T-helper 1 cell (primary cell): ENCODE measurements at places on chromosomes 5 and 9.

DNA sequence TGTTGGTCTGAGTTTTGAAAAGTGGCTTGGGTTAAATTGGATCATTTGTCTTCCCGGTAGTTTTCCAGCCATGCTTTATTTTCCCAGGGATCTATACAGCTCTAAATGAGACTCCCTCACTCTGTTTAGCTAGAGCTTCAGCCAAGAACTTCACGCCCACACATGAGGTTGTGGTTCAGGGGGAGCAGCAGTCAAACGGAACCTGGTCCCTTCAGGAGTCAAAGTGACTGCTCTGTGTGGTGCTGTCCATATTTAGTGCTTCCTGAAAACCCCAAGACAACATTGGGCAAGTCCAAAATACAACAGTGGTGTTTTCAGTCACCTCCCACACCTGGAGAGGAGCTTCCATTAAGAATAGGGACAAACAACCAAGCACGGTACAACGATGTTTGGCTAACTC lies 90.5 kb downstream of the ANKH start:
- no peak for DNase-seq

DNA sequence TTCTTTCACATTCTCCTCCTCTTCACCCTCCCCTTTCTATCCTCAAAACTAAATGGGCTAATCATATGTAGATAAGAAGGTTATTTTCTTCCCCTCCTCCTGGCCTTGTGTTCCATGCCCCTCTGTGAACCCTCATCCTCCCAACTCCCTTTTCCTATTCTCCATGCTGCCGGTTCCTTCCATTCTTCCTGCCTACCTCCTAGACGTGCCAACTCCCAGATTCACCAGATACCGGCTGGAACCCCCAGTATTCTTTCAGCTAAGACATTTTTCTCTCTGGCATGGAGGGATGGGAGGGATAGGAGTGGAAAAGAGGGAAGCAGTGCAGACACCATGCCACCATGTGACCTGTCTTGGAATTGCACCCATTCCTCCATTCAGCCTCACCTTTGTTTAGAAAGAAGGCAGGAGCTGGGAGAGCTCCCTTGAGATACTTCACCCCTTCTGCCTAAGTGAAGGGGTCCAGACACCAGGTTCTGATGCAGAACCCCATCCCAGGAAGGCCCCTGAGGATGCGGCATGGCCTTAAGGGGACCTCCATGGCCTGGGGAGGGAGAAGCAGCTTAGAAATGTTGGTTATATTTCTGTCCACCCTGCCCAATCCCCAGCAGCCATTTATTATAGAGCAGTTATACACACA lies 4.8 kb downstream of the DNAJB5 start:
- no peak for DNase-seq

- no peak for DNase-seq
These were observed 78.5 kb downstream of the ERCC6L2 start for GRCh38 chr9:95953986-95954385.

DNA sequence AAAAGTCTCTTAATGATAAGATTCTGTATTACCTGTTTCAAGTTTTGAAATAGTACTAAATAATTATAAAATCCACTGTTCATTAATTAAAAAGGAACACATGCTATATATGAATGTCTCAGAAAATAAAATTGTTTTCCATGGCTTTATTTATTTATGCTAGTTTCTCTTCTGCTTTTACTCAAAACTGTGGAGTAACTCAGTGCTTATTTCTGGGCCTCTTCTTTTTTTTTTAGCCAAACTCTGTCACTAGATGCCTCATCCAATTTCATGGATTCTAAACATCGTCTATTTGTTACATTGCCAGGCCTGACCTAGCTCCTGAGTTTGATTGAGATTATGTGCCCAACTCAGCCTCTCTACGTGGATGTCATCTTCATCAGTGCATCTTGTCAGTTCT lies 1509.7 kb downstream of the MAT2B start:
- DNase-seq = no peak

GRCh38 chr5:178211095-178212048 lies 7.0 kb downstream of the HNRNPAB start:
- DNase-seq = no peak

DNA sequence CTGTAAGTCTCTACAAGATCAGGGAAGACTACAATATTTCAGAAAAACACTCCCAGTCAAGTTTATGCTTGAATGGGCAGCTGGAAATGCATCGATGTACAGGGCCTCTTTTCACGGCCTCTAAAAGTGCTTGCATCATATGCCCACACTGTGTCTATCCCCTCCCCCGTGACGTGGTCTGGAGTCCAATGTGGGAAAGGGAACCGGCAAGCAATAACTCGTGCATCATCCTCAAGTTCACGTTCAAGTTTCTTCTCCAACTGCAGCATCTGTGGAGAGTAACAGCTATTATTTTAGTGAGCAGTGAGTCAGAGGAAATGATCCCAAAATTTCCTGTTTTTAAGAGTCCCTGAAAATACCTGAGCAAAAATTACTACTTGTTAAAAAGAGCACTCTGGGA lies 22.3 kb downstream of the ATPSCKMT start:
- DNase-seq = no peak

DNA sequence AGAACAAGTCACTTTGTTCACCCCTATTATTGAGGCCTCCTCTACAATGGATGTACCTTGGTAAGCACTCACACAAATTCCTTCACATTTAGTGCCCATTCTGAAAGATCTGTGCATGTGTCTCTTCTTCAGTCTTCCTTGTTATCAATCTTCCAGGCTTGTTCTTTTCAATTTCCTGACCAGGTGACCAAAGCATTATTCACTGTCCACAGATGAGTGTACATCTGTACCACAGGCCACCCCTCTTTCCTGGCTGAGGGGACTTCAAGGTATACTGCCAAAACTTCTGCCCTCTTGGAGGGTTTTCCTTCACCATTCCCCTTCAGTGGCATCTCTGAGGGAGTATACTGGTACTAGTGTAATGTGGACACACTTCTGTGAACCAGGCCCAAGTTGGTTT lies 25.5 kb upstream of the STOM start:
- DNase-seq = no peak

DNA sequence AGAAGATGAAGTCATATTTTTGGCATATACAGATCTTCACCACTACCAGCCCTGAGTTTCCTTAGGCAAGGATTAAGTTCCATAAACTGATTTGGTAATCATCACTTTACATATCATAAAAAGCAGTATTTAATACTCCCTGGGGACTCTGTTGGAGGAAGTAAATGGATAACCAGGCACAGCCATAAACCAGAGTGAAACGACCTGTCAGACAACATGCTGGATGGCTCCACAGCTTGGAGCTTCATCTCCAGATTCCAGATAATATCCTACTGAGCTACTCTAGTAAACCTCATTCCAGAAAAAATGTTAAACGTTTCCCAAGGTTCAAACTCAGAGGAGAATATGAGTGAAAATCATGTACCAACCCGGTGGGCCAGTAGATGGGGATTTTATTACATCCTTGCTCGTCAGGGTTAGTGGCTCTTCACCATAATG lies 109.2 kb downstream of the BASP1 start:
- DNase-seq = no peak

GRCh38 chr5:9553561-9553960 lies 7.7 kb upstream of the SEMA5A start:
- DNase-seq = no peak

DNA sequence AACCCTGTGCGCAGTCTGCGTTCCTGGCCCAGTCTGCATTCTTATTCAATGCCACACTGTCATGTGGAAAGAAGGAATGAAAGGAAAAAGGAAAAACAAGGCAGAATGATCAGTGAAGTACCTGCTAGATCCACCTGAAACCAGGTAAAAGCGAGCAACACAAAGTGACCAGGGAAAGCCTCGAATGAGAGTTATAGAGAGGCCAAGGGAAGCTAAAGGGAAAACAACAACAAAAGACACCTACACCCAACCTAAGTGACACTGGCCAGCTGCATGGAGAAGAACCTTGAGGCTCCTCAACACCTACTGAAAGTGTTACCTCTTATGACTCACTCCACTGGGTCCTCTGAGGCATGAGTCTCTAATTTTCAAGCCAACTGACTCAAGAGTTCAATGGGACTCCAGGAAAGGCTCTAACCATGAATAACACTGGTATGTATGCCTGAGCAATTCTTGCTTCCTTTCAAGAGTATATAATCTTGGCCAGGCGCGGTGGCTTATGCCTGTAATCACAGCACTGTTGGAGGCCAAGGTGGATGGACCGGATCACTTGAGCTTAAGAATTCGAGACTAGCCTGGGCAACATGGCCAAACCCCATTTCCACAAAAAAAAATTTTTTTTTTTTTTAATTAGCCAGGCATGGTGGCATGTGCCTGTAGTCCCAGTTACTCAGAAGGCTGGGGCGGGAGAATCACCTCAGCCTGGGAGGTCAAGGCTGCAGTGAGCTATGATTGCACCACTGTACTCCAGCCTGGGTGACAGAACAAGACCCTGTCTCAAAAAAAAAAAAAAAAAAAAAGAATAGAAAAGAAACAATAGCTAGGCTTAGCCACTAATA lies 29.0 kb downstream of the MTMR12 start:
- DNase-seq = peak; percentile 51

GRCh38 chr5:76166886-76167576 lies 83.8 kb downstream of the SV2C start:
- DNase-seq = no peak

GRCh38 chr9:36840898-36841536 lies 193.1 kb downstream of the PAX5 start:
- DNase-seq = no peak

DNA sequence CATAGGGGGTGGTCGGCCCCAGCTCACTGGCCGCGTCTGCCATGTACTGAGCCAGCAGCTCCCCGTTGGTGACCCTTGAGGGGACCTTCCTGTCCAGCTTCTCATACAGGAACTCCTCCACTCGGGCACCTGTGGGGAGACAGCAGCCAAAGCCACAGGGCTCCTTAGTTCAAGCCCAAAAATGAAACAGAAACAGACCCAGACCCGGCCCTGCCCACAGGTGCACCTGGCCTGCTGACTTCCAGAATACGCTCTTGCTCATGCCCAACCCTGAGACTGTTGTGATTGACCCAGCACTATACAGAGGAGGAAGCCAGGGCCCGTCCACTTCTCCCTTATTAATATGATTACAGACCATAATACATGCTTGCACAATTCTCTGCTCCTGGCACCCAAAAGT lies 7.0 kb downstream of the SH3GLB2 start:
- DNase-seq = no peak

DNA sequence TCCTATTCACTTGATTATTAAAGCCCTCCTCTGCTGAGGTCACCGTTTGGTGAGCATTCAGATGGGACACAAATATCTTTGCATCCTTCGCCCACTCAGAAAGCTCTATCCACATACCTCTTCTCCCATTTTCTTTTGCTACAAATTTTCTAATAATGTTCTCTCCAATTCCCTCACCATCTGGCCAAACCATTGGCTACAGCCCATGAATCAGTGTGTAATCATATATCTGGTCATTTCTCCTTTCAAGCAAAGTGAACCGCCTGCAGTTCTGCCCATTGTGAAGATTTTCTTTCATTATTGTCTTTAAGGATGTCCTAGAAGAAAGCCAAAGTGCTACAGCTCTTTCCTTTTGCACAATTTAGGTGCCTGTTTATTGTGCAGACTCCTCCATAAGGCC lies 54.2 kb upstream of the DAPK1 start:
- DNase-seq = no peak

DNA sequence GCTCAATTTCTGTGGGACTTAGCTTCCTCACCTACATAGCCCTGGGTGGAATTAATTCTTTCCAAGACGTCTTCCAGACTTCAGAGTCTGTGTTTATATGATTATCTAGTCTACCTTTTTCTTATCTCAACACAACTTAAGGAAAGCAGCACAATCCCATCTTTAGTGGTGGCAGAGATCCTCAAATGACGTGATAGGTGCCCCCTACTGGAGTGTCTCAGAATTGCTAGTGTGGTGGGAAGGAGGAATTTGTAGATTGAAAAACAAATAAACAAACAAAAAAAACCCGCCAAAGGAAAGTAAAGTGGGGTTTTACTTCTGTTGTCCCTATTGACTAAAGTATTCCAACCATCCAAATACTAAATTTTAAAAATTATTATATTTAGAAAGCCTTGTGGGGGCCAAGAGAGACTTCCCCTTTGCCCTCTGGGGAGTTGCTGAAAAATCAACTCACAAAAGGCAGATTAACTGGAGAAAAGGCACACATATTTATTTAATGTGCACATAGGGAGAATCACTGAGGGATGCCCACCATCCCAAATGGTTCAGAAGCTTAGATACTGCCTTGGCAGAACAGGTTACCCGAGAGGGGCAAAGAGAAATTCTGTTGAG lies 283.3 kb downstream of the TMEM167A start:
- DNase-seq = no peak

DNA sequence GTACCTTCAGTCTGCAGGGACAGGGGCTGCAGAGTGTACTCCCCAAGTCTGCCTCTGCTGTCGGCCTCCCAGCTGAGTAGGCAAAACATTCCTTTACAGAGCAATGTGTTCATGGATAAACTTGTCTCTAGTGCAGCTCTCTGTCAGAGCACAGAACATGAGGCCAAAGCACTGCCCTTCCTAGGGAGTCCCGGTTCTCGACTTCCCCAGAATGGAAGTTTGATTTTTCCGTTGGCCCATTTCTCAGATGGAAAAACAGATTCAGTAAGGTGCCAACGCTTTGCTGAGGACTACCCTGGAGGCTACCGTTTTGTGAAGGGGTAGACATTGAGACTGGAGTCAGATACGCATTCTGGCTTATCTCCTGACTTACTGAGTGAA lies 422 bp upstream of the TRIM32 start:
- no peak for DNase-seq

- no peak for DNase-seq
These were observed 164.0 kb upstream of the ZNF608 start for GRCh38 chr5:124910354-124911016.

- DNase-seq = no peak
These were observed 12.1 kb upstream of the PSD2 start for GRCh38 chr5:139783436-139783965.

- no peak for DNase-seq
These were observed 16.2 kb downstream of the RAD1 start for GRCh38 chr5:34899066-34899465.

- no peak for DNase-seq
These were observed 15.4 kb downstream of the RNF130 start for GRCh38 chr5:180056153-180056552.

DNA sequence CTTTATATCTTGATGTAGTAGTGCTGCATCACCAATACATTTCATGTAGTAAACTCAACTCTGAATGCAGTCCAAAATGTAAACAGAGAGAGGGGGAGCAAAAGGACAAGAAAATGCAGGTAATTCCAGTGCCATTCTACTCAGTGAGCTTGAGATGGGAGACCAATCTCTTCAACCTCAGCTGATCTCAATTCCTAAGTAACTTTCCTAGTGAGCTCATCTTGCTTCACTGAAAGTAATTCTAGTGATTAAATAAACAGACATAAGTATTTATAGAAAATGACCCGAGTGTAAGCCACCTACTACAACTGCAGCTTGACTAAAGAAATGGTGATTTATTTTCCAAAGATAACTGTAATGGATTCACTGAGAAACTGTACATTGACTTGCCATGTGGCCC lies 424.5 kb downstream of the DMRT2 start:
- DNase-seq = no peak

- DNase-seq = no peak
These were observed 132.4 kb downstream of the MCTP1 start for GRCh38 chr5:95152535-95152934.

- no peak for DNase-seq
These were observed 180.3 kb downstream of the C9orf50 start for GRCh38 chr9:129440435-129441186.
